ENCODE measurements at places on chromosomes 6 and 20.

- DNase-seq, result no peak
Observed at GRCh38 chr6:79250107-79250514, 15.6 kb upstream of the HMGN3 start.

GRCh38 chr6:143346004-143346403 lies 104.5 kb downstream of the ADAT2 start:
- DNase-seq, result no peak

- DNase-seq, result no peak
Observed at GRCh38 chr6:26502626-26503025, 2.5 kb downstream of the BTN1A1 start.

DNA sequence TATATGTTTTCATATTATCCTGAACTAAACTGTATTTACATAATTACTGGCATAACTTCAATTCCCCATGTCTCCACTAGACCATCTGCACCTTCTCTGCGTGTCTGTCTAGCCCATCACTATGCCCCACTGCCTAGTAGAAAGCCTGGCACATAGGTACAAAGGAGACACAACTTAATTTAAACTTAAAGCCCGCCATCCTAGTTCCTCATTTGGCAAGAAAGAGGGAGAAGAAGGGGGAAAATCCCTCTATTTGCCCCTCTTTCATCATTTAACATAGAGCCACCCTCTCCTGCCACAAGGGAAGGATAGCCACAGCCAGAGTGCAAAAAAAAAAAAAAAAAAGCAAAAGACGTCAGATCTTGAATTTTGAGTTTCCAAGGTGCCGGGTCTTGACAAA lies 1.8 kb downstream of the PKIG start:
- DNase-seq, result no peak

GRCh38 chr6:26223650-26224546 lies 136.7 kb downstream of the HFE start:
- peak; percentile 65 for DNase-seq

DNA sequence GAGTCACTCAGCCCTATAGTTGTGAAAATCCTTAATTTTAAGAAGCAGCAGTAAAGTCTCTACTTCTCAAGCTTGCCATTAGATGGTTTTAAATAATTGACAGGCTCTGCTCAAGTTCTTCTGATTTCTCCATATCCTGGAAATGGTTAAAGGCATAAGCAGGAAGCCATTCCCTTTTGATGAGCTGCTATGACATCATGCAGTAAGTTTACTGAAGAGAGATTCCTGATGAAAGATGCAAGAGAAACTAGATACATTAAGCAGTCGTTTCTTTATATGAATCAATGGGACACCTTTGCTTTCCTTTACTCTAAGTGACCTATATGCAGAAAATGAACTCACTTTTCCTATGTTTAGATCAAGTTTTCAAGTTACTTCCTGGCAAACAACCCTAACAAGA lies 9.8 kb downstream of the POPDC3 start:
- no peak for DNase-seq

DNA sequence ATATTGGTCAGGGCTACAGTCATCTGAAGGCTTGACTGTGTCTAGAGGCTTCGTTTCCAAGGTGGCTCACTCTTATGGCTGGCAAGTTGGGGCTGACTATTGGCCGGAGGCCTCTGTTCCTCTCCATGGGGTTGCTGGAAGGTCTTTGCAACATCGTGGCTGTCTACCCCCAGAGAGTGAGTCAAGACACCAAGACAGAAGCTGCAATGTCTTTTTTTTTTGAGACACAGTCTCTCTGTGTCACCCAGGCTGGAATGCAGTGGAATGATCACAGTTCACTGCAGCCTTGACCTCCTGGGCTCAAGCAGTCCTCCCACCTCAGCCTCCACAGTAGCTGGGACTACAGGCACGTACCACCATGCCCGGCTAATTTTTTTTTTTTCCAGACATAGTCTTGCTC lies 29.4 kb upstream of the KIF3B start:
- DNase-seq, result no peak

DNA sequence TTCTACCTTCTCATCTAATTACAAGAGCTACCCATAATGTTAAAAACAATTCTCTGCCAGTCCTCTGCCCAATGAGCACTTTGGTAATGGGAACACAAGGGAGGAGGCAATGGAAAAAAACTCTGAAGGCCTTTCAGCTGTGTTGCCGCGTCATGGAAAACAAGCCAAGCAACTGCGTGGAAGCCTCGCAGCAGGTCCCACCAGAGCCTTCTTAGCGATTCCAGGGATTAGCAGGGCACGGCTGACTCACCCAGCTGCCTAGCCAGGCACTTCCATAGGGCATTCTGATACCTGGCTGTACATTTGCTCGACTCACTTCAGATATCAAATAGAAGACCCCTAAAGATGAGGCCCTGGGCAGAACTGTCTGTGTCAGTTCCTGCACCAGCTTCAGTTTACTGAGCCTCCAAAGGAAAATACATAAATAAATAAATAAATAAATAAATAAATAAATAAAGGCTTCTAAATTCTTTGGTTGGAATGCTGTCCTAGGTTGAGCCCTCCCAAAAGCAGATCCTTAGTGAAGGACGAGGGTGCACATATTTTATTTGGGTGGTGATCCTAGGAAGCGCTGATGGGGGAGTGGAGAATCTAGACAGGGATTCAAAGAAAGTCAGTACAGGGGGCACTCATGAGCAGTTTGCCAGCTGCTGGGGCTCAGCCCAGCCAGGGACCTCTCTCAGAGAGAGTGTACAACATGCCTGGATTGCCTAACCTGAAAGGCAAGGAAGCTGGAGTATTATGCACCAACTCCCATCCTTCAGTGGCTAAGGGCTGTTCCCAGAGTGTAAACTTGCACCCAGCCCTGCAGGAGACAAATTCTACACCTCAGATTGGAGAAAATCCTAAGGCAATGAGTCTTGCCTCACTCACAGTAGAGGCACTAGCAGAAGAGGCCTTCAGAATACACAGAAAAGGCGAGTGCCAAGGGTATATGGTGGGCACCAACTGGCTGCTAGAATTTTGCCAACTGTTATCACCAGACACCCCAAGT lies 18.2 kb downstream of the SNAP25 start:
- DNase-seq, result no peak

GRCh38 chr6:160215232-160215631 lies 43.4 kb downstream of the SLC22A2 start:
- DNase-seq, result no peak

- no peak for DNase-seq
Observed at GRCh38 chr6:31547727-31548543, 527 bp downstream of the NFKBIL1 start.

DNA sequence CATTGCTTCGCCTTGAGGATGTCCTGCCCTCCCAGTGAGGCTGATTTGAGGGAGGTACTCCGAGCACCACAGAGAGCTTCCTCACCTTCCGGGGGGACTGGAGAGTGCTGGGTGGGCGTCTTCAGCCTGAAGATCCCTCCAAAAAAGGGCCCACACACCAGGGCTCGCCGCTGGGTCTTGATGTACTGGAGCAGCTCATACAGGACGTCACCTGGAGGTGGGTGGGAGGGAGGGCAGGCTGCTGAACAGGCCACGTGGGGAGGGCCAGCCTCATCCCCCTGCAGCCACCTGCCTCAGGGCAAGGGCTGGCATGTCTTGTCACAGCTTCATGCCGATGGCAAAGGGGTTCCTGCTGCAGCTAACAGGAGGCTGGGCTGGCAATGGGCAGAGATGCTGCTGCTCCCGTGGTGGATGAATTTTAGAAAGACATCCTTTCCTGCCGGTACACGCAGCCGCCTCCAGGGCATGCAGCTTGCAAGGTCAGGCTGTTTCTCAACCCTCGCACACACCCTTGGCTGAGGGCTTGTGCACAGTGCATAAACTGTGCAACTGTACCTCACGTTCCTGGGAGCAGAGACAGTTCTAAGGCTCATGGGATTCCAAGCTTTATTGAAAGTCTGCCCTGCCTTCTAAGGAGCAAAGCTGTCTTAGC lies 14.0 kb downstream of the ETV7 start:
- DNase-seq, result no peak

GRCh38 chr6:25122622-25123237 lies 156.4 kb upstream of the CARMIL1 start:
- DNase-seq, result no peak

DNA sequence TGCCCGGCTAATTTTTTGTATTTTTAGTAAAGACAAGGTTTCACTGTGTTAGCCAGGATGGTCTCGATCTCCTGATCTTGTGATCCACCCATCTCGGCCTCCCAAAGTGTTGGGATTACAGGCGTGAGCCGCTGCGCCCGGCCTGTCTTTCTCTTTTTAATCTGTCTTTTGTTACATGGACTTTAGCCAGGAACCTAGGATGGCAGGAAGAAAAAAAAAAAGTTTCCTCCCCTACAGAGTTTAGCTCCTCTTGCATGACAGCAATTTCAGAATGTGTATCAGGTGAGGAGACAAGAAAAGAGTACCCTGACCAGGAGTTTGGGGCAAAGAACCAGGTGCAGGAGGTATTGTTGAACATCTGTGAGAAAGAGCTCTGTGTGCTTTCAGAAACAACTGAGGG lies 21.4 kb upstream of the TXLNB start:
- no peak for DNase-seq

DNA sequence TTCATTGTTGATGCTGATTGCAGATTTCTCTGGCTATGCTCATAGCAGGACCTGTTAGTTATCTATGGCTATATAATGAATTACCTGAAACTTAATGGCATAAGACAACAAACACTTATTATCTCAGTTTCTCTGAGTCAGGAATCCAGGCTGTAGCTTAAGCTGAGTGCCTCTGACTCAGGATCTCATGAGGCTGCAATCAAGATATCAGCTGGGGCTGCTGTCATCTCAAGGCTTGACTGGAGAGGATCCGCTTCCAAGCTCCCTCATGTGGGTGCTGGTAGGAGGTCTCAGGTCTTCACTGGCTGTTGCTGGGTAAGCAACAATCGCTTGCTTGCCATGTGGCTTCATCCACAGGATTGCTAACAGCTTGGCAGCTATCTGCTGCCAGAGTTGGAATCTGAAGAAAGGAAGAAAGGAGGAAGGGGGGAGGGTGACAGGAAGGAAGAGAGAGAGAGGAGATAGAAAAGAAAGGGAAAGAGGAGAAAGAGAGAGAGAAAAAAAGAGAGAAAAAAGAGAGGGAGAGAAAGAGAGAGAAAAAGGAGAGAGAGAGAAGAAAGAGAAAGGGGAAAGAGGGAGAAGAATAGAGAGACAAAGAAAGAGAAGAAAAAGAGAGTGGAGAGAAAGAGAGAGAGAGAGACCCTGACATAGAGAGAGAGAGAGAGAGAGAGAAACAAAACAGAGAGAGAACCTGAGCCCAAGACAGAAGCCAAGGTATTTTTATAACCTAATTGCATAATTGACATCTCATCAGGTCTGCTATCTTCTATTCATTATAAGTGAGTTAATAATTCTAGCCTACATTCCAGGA lies 579.0 kb upstream of the BTBD3 start:
- no peak for DNase-seq

DNA sequence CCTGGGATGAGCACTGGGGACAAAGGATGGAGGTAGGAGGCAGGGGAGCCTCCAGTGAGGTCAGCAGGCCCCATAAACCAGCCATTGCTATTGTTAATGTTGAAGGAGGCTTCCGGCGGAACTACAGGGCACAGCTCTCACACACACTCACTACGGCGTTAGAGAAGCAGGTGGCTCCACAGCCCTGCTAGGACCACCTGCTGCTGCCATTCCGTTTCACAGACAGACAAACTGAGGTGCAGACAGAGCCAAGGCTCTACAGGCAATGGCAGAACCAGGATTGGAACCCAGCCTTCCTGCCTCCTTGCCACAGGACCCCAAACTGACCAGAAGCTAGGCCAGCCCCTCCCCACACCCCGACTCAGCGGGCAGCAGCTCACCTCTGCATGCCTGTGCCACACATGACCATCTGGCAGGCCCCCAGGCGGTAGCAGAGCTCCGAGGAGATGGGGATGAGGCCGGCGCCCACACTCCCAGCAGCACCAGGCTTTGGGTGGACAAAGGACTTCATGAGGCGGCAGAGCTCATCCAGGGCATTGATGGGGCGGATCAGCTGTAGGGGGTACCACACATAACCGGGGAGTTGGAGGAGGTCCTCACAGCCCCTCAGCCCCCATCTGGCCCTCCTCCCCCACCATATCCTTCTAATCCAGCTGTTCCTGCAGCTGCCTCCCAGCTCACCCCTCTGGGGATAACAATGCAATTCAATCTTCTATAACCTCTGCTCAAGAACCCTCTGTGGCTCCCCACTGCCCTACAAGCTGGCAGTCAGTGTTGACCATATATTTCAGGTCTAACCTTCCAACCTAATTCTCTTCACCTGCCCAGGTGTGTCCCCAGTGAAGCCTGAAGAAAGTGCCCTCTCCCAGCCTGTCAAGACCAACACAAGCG lies 198.5 kb downstream of the PREX1 start:
- DNase-seq, result no peak

DNA sequence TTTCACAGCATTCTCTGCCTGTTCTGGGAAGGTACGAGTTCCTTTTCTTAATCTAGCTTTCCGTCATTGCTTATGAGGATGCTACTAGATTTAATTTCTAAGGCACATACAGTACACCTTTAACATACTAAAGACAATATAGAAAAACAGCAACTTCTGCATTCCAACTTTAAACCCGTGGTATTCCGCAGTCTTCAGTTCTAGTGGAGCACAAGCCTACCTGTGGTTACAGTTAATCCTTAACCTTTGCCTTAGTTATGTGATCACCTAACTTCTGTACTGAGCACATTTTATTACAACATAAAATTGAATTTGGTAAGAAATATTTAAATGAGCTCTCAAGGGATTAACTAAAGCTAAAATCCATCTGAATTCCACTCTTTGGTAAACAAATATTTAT lies 289.5 kb downstream of the BTBD9 start:
- DNase-seq, result no peak

- no peak for DNase-seq
Observed at GRCh38 chr6:92752114-92752513, 667.2 kb downstream of the EPHA7 start.

- peak; percentile 53 for DNase-seq
Observed at GRCh38 chr20:3786126-3786484, 435 bp downstream of the CENPB start.

GRCh38 chr6:94389218-94389617 lies 969.9 kb upstream of the EPHA7 start:
- DNase-seq, result no peak

GRCh38 chr20:34529742-34530141 lies 13.5 kb downstream of the DYNLRB1 start:
- no peak for DNase-seq

GRCh38 chr6:23183846-23184245 lies 614.5 kb downstream of the HDGFL1 start:
- no peak for DNase-seq

GRCh38 chr6:125931733-125932450 lies 24.7 kb upstream of the HINT3 start:
- DNase-seq, result no peak

GRCh38 chr20:10790013-10790412 lies 116.2 kb upstream of the JAG1 start:
- no peak for DNase-seq

DNA sequence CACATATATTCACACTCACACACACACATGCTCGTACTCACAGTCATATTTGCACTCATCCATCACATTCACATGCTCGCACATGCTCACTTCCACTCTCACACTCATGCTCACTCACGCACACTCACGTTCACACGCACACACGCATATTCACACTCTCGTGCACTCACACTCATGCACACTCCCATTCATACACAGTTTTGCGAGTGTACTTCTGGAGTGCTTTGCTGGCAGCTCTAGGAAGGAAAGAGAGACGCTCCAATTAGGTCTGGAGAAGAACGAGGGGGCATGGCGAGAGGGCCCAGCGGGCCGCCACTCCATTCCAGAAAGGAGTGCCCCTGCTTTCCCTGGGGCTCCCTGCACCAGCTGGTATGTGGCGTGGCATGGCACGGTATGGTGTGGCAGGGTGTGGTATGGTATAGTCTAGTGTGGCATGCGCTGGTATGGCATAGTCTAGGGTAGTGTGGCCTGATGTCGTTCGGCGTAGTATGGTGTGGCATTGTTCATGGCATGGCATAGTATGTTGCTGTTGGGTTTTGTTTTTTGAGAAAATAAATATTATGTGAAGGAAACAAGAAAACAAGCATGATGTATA lies 216.8 kb upstream of the CDYL start:
- DNase-seq, result no peak
